ENCODE measurements at places on chromosomes 3 and 15.

GRCh38 chr15:77557564-77557963 is 75.1 kb downstream of the LINGO1 start:
- no peak for DNase-seq

DNA sequence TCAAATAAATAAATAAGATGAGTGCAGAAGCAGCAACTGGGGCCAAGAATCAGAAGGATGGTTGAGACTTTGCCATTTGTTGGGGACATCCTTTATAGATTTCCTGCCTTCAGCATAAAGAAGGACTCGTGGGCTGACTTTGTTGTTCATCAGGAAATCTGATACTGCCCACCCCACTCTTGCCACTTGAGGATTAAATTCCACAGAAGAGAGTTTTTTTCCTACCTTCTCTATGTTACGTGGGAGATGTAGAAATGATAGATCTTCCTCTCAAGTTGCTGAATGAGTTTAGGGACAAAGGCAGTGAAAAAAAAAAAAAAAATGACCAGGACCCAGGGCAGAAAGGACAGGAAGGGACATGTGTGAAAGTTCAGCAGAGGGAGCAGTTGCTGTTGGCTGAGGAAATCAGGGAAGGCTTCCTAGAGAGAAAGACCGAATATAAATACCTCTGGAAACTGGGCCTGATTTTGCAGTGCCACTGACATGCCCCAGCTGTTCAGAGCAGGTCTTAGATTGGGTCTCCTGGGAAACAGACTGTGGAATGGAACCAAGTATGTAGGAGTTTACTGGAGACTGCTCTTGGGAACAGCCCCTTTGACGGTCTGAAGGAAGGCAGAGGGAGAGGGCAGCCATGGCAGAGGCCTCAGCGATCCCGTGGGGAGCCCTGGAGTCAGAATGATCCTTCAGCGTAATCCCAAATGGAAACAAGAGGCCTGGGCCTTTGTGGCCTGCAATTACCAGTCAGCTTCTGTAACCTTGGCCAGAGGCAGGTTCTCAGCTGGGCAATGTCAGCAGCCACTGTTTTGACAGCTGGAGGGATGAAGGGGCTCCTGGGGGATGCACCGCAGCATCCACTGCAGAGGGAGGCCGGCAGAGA is 50.9 kb downstream of the C3orf20 start:
- DNase-seq, result peak; percentile 15

- no peak for DNase-seq
Measured at GRCh38 chr3:72492240-72492639, 356.0 kb downstream of the SHQ1 start.

GRCh38 chr15:43126356-43126755 is 7.0 kb upstream of the TMEM62 start:
- DNase-seq, result no peak

DNA sequence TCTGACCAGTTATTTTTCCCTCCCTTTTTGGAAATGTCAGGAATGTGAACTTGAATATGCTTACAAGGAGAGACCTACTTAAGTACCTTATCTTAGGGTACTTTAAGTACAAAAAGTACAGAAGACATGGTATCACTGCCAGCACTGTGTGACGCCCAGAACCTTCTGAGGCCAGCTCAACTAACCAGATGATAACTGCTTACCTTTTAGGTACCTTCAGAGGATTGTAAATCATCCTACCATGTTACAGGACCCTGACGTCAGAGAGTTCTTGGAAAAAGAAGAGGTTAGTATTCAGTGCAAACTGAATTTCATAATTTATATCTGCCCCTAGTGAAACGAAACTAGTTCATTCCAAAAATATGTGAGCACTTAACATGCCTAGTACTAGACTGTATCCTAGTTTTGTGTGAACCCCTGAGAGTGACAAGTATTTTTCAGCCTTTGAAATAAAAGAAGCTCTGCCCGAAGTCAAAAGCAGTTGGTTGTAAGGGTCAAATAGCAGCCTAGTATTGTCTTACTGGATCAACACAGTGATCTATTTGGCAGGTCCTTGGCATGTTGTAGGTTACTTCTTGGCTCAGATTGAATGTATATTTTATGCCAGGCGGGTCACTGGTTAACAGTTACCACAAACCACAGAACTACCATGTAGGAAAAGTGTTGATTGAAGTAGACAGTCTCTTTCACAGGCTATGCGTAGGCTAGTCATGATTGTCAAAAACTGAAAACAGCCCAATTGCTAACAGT is 23.8 kb upstream of the SNX22 start:
- DNase-seq, result no peak

- DNase-seq, result no peak
Measured at GRCh38 chr3:24582431-24583403, 88.1 kb upstream of the THRB start.

GRCh38 chr3:76582632-76583378 is 457.1 kb upstream of the ROBO2 start:
- no peak for DNase-seq

DNA sequence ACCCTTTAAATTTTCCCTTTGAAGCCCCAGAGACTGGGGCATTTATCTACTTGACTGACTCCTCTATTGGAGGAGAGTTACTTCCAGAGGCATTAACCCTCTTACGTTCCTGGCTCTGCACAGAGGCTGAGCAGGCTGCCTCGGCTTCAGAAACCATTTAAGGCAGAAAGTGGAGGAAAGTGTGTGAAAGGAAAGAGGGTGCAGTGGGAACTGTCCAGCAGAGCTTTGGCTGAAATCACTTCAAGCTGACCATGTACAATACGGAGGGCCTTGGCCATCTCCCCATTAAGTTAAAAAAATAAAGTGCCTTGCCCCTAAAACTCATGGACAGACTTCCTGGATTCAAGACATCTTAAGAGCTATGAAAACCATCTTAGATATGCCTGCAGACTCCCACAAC is 238.7 kb downstream of the SV2B start:
- peak; percentile 74 for DNase-seq

DNA sequence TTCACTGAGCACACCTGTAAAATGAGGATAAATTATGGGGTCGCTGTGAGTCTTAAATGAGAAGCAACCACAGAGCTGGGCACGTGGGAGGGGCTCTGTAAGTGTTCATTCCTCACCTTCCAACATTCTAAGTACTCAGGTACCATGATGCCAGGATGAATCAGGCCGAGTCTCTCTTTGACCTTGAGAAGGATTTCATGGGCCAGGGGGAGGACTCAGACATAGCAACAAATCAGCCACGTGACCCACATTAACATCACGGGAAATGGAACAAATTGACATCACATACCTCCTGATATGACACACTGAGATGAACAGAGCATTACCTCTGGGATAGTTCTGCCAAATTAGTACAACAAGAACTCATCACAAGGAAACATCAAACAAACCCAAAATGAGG is 35.2 kb upstream of the USP3 start:
- DNase-seq, result no peak

DNA sequence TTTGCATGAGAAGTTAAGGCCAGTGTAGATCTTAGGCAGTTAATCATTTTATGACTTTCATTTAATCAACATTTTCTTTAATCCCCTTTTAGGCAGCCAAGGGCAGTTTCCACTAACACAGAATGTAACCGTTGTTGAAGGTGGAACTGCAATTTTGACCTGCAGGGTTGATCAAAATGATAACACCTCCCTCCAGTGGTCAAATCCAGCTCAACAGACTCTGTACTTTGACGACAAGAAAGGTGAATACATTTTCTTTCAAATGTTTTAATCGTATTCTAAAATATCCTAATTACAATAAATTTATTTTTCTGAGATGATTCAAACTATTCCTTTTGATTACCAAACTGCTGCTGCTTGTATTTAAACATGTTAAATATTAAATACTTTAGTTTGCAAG is 843.2 kb downstream of the CADM2 start:
- peak; percentile 4 for DNase-seq

- no peak for DNase-seq
Measured at GRCh38 chr3:98734306-98734705, 28.8 kb upstream of the ST3GAL6 start.

GRCh38 chr15:39511916-39512260 is 69.0 kb upstream of the THBS1 start:
- DNase-seq, result no peak

DNA sequence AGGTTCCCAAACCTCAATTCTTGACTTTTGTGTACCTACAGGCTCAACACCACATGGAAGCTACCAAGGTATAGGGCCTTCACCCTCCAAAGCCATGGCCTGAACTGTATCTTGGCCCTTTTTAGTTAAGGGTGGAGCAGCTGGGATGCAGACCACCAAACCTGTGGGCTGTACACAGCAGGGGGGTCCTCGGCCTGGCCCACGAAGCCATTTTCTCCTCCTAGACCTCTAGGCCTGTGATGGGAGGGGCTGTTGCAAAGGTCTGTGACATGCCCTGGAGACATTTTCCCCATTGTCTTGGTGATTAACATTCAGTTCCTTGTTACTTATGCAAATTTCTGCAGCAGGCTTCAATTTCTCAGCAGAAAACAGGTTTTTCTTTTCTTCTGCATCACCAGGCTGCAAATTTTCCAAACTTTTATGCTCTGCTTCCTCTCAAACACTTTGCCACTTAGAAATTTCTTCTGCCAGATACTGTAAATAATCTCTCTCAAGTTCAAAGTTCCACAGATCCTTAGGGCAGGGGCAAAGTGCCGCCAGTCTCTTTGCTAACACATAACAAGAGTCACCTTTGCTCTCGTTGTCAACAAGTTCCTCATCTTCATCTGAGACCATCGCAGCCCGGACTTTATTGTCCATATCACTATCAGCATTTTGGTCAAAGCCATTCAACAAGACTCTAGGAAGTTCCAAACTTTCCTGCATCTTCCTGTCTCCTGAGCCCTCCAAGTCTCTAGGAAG is 90.9 kb upstream of the PLXND1 start:
- DNase-seq, result no peak

- no peak for DNase-seq
Measured at GRCh38 chr3:29168081-29168480, 112.8 kb upstream of the RBMS3 start.

GRCh38 chr3:168888781-168889180 is 774.7 kb downstream of the MECOM start:
- DNase-seq, result no peak

- DNase-seq, result no peak
Measured at GRCh38 chr3:146505516-146505915, 36.2 kb upstream of the PLSCR2 start.

GRCh38 chr3:57627976-57628375 is 30.8 kb upstream of the ARF4 start:
- DNase-seq, result no peak

GRCh38 chr3:39254806-39255449 is 24.9 kb downstream of the CX3CR1 start:
- DNase-seq, result no peak

- no peak for DNase-seq
Measured at GRCh38 chr3:1506090-1506489, 413.3 kb downstream of the CNTN6 start.

- DNase-seq, result no peak
Measured at GRCh38 chr15:44035781-44036699, 159.0 kb downstream of the FRMD5 start.

- DNase-seq, result no peak
Measured at GRCh38 chr3:87398168-87398801, 121.9 kb upstream of the POU1F1 start.

GRCh38 chr3:153246806-153247205 is 84.8 kb downstream of the RAP2B start:
- DNase-seq, result no peak

DNA sequence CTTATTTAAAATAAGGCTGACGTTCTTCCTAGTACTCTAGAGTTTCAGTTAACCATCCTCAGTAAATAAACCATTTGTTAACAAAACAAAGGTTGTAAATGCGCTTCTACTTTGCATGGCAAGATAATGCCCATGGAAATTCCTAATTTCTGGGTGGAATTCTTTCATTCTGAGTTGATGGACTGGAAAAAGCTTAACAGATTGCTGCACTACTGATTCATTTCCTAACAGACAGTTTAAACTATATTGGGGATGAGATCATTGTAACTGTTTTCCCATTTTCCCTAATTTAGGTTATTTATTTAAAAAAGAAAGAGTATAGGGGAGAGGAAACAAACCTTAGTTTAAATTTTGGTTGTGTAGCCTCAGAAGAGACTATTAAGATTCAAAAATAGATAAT is 342.2 kb downstream of the NLGN1 start:
- DNase-seq, result no peak

DNA sequence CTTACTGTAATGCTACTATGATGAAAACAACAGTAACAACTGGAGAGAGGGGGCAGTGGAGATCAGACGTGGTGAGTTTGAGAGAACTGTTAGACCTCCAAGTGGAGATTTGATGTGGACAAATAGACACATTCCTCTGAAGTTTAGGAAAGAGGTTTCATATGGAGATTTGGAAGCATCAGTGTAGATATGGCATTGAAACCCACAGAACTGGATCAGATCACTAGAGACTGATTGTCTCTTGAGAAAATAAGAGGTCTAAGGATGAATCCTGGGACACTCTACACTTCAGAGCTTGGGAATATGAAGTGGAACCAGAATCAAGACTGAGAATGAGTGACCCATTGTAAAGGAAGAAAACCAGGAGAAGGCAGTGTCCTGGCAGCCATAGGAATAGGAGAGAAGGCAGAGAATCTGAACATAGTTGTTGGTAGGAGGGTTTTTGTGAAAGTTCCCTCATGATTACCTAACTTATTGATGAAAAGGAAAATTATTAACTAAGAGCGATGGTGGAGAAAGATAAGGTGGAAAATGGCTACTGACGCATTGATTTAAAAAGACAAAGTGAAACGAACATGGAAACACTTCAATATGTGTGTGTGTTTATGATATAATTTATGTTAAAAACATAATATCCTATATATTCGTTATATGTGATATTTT is 29.7 kb upstream of the PYDC2 start:
- no peak for DNase-seq

DNA sequence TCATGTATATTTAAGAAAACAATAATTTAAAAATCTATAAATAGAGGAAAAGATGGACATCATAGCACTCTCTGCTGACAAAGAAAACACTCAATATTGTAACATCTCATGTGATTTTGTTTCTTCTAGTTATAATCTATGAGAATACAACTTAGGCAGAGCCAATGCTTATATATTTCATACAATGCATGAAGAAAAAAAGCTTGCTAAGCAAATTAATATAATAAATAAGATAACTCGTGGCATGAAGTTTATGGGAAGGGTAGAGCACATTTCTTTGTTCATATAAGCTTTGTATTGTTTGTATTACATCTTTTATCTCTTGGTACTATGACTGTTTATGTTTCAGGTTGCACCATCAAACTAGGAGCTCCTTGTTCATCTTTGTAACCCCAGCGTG is 7.6 kb upstream of the ANXA2 start:
- no peak for DNase-seq

GRCh38 chr15:36004891-36005490 is 459.0 kb upstream of the DPH6 start:
- DNase-seq, result no peak
